ENCODE measurements at places on chromosomes 2 and 18.
A peak's percentile ranks its signal among the peaks of the same experiment; 100 is the strongest.

GRCh38 chr2:68320118-68320641, 431 bp upstream of the CNRIP1 start:
- peak; percentile 28 for DNase-seq

- no peak for DNase-seq
Measured at GRCh38 chr2:226608451-226608850, 191.2 kb downstream of the IRS1 start.

GRCh38 chr2:110904779-110905148, 172.4 kb downstream of the ACOXL start:
- DNase-seq = no peak

- no peak for DNase-seq
Measured at GRCh38 chr2:102396012-102396411, 26.9 kb upstream of the IL18RAP start.

DNA sequence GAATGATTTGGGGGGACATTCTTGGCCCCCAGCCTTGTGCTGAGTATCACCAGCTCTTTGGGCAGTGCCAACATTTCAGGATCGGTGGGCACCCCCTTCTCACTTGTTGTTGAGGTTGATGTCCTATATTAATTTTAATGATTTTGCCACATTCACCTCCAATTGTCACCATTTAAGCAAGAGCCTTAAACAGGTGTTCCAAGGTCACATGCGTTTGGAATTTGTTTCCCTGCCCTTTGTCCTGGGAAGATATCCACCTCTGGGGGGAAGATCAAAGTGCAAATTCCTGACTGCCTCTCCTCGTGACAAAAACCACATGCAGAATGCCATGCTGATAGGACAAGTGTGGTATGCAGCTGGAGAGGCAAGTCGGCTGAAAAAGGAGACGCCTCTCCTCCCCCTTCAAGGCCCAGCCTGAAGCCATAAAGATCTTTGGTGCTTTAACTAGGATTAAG, 72.5 kb upstream of the ID2 start:
- DNase-seq = no peak

- no peak for DNase-seq
Measured at GRCh38 chr2:239273280-239274234, 127.3 kb downstream of the HDAC4 start.

DNA sequence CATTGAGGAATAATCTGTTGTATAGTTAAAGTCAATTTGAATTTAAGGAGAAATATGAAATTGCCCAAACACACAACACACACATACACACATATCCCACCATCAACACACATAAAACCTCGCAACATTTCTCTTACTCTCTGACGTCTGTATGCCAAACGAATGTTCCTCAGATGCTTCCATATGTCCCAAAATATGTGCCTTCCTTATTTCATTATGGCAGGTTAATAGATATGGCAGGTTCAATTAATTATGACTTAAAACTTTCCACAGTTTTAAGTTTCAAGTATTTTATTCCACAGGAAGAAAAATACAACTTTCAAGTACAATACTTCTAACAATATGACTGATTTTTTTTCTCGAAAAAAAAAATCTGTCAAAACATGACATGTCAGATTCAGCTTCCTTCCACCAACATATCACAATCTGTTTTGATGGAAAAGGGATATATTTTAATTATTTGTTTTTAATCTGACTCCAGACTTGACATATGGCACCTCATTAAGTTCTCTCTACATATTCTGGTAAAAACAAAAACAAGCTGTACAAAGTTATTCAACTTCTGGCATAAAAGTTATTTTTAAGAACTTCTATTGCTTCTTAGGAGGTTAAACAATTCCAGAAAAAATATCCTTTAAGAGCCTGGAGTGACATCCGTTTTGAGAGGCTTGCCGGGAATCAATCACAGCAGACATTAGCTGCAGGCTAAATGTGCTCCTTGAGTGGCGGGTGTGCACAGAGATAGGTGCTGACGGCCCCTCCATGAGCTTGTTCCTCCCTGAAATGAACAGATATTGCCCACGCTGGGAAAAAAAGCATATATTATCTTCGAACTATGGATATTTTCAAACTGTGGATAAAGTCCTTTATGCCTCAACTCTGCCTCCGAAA, 812.7 kb downstream of the DCDC2C start:
- DNase-seq = no peak

DNA sequence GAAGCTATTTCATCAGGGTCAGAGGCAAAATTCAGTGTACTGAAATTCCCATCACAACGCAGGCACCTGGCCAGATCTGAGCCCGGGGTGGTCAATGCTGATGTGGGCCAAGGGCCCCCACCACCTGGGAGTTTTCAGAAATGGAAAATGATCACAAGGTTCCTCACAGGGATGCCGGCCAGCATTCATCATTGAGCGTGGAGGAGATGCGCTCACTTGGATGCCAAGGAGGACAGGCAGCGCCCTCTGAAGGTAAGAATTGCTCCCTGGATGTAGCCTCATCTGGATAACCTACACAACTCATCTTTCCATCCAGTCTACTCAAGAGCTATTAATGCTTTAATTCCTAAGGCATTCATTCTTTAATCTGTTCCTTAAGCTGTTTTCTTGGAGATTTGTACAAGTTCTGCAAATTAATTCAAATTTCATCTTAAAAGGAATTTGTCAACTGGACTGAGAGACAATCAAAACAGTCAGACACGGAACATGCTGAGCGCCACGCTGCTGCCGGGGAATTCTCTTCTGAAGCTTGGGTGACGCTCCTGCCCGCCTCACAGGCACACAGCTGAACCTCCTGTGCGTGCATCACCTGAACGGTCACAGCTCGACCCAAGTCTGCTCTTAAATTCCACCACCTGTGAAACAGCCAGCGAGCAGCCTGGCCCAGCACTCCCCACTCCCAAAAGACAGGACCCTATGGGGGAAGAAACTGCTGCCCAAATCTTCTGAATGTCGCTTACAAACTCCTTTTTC, 206.7 kb downstream of the HDAC4 start:
- no peak for DNase-seq
